ENCODE measurements at places on chromosomes 2 and 18. TPM values are rescaled to one million over a fixed set of nuclear protein-coding genes. Genes with fewer than 3 reads are reported as not detected.

CHST9 gene
- total RNA-seq: 0.02 TPM

LRRC30 gene
- total RNA-seq: not detected

CMPK2 gene
- total RNA-seq: 1.1 TPM

IL37 gene
- total RNA-seq: not detected

PROKR1 gene
- not detected for total RNA-seq

PKDCC gene
- total RNA-seq: 17.1 TPM

C2orf80 gene
- total RNA-seq: not detected

DUSP19 gene
- total RNA-seq: 0.55 TPM

UPP2 gene
- total RNA-seq: not detected

NETO1 gene
- total RNA-seq: not detected

LYPD6B gene
- total RNA-seq: 0.12 TPM

USP14 gene
- 65.6 TPM for total RNA-seq
